ENCODE measurements at places on chromosomes 1 and 21. TPM values are rescaled to one million over a fixed set of nuclear protein-coding genes. Genes with fewer than 3 reads are reported as not detected.

The SPRR2F gene
- total RNA-seq, result not detected

The OR2W3 gene
- not detected for total RNA-seq

The DNM3 gene
- 2.0 TPM for total RNA-seq

The HAO2 gene
- not detected for total RNA-seq

The HSD11B1 gene
- total RNA-seq, result 28.8 TPM

The FAM76A gene
- total RNA-seq, result 15.1 TPM

The MTARC1 gene
- total RNA-seq, result 1.2 TPM

The RUNX1 gene
- total RNA-seq, result 16.0 TPM

The SARS1 gene
- total RNA-seq, result 262 TPM

The TMEM52 gene
- total RNA-seq, result 0.15 TPM

The KCNK1 gene
- total RNA-seq, result 7.4 TPM

The COL6A1 gene
- total RNA-seq, result 1,502 TPM

The DNAJC28 gene
- 1.3 TPM for total RNA-seq

The TRIM58 gene
- under 0.01 TPM for total RNA-seq

The DPT gene
- 1.8 TPM for total RNA-seq

The TFF3 gene
- total RNA-seq, result 0.29 TPM

The CD84 gene
- total RNA-seq, result not detected

The LRRN2 gene
- total RNA-seq, result not detected

The MT1HL1 gene
- total RNA-seq, result not detected

The PRAMEF2 gene
- total RNA-seq, result not detected

The RASAL2 gene
- 22.7 TPM for total RNA-seq

The GNG12 gene
- 166 TPM for total RNA-seq

The SPRR2G gene
- total RNA-seq, result not detected

The VTCN1 gene
- total RNA-seq, result not detected

The FAM43B gene
- 0.33 TPM for total RNA-seq

The TNFRSF9 gene
- total RNA-seq, result 0.17 TPM

The BLACAT1 gene
- under 0.01 TPM for total RNA-seq

The CFAP126 gene
- not detected for total RNA-seq

The ZFP69 gene
- total RNA-seq, result 3.6 TPM

The AMY1A gene
- total RNA-seq, result not detected

The LRRC7 gene
- under 0.01 TPM for total RNA-seq

The ANKRD65 gene
- 4.2 TPM for total RNA-seq

The GPA33 gene
- total RNA-seq, result not detected

The RAP1A gene
- 18.2 TPM for total RNA-seq

The C1orf105 gene
- total RNA-seq, result not detected

The JAM2 gene
- total RNA-seq, result 1.5 TPM

The ALX3 gene
- total RNA-seq, result not detected

The EPHA8 gene
- total RNA-seq, result not detected

The ERVH48-1 gene
- total RNA-seq, result not detected

The KAZN gene
- total RNA-seq, result 3.3 TPM

The SYCP1 gene
- not detected for total RNA-seq

The LCE6A gene
- total RNA-seq, result not detected

The BOLA1 gene
- total RNA-seq, result 12.2 TPM

The CR1L gene
- not detected for total RNA-seq

The LRRC53 gene
- total RNA-seq, result not detected
